Activated naive CD4-positive, alpha-beta T cell treated with anti-CD3 and anti-CD28 coated beads, Interleukin-2, amount 10 ng/mL, durations not matched to agents 5 hours and 36 hours (primary cell): ENCODE measurements at places on chromosomes 6 and 20. TPM values are rescaled to one million over a fixed set of nuclear protein-coding genes. Genes with fewer than 3 reads are reported as not detected.

DNMT3B gene
- total RNA-seq, result 3.3 TPM

CCN2 gene
- total RNA-seq, result not detected

FAM184A gene
- 5.8 TPM for total RNA-seq

DEFB123 gene
- not detected for total RNA-seq
